Daoy (cell line): ENCODE measurements at places on chromosomes 5 and 9. TPM values are rescaled to one million over a fixed set of nuclear protein-coding genes. Genes with fewer than 3 reads are reported as not detected.
A peak's percentile ranks its signal among the peaks of the same experiment; 100 is the strongest.

GRCh38 chr9:71042448-71042990 lies 78.9 kb downstream of the TRPM3 start:
- DNase-seq: no peak

ACOT12 gene
- not detected in 2 replicates for total RNA-seq

GRCh38 chr5:14082973-14083372 lies 60.2 kb upstream of the TRIO start:
- DNase-seq: no peak

DNA sequence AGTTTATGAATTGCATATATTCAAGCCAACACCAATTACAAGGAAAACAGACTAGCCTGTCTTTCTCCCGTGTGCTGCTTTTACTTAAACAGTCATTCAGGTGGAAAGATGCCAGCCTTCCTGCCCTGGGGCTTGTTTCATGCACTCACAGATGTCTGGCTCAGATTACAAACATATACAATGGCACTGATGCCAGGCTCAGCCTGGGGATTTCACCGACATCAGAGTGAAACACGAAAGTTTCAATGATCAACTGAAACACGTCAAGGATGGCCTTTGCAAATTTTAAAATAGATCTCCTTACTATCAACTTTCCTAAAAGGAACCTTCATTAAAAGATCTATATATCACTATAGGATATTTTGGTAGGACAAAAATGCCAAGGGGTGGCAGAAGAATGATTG lies 1576.5 kb downstream of the EFNA5 start:
- DNase-seq: peak; percentile 78

DNA sequence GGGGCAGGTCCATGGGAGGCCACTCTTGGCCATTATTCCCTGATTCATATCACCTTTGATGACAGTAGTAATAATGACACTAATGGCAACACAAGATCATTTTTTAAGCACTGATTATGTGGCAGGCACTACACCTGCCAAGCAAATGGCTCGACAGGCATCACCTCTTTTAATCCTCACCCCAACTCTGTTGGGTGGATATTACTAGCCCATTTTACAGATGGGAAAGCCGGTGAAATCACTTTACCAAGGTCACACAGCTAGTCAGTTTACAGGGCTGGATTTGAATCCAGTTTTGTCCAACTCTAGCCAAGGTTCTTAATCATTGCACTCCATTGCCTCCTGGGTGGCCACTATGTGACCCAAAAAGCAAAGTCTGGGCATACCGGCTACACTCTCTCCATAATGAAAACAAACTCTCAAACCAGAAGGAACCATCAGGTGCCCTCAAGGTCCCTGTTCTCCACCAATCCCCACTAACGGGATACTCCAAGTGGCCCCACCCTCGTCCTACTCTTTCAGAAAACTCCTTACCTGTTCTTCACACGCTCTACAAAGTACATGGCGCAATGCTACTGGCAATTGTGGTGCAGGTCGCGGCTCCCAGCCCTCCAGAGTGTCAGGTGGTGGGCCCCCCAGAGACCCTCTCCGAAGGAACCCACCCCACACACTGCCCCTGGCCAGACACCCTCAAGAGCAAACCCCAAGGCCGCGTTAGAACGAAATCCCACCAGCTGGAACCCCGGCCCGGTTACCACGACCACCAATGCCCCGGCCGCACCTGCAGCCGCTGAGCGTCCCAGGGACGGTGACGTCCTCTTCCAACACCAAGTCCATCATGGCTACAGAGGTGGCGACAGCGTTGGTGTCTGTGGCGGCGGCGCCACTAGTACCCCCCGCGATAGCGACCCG lies 572 bp downstream of the CDK5RAP2 start:
- peak; percentile 35 for DNase-seq

DNA sequence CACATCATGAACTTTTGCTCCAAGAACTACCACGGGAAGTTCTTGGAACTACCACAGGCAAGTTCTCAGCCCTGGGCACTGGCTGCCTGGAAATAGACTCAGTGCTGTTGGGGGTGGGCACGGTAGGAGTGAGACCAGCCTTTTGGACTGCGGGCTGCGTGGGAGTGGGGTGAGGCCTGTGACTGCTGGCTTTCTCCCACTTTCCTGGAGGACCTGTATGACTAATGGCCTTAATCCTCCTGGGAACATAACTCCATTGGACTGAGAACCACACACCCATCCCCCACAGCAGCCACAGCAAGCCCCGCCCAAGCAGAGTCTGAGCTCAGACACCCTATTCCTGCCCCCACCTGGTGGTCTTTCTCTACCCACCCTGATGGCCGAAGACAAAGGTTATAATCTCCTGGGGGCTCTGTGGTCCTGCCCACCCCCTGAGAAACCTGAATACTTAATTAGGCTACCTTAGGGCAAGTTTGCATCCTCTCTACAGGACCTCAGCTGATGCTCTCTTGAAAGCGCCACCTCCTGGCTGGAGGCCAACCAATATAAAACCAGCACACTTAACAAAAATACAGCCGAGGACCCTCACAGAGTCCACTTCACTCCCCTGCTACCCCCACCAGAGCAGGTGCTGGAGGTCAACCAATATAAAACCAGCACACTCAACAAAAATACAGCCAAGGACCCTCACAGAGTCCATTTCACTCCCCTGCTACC lies 112.6 kb downstream of the CACNA1B start:
- peak; percentile 58 for DNase-seq

GAS1 gene
- total RNA-seq: 11.2 and 14.5 TPM in 2 replicates

DNA sequence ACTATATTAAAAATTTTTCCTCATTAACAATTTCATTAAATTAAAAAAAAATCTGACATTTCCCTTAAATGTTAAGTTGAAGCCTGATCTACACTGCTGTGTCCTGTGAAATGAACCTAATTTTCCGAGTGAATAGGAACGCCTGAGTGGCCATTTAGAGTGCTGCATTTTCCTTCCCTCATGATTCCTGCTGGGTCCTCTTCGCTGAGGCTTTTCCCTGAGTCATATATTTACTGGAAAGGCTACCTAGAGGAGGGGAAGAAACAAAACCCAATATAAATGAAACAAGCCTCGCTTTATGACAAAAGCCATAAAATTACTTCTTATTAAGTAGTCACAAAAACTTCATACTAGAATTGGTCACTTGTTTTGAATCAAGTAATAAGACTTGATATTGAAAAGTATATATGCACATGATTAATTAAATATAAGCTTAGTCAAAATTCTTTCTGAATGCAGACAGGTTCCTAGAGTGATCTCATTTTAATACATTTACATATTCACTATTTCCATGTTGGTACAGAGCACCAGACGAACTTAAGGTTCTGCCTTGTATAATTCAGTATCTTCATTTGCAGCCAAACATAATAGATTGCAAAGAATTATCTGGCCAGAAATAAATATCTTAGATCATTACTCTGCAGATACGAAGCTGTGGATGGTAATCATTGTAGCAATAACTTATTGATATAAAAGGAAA lies 6.3 kb upstream of the ISCA1 start:
- no peak for DNase-seq

GRCh38 chr9:137975936-137976565 lies 98.5 kb downstream of the CACNA1B start:
- no peak for DNase-seq

GRCh38 chr9:83511051-83511450 lies 27.1 kb downstream of the FRMD3 start:
- peak; percentile 18 for DNase-seq

DNA sequence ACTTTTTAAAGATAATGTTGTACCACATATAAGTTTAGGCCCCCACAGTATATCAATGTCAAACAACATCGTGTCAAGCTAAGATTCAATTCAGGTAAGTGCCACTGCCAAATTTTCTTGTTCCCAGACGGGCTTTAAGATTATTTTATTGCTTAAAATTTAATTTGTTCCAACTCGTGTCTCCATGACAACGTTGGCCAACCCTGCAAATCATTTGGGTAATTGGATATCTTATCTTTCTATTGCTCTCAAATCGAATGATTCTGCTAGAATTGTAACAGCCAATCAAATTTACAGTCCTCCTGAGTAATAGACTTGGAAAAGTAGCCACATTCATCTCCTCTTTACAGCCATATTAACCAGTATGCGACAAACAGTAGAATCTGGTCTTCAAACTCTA lies 19.5 kb downstream of the TLE1 start:
- DNase-seq: no peak

GRCh38 chr5:179731791-179732411 lies 721 bp upstream of the MAML1 start:
- peak; percentile 62 for DNase-seq

GRCh38 chr5:178385496-178385890 lies 152.9 kb upstream of the PHYKPL start:
- DNase-seq: peak; percentile 84

GLDC gene
- 4.6 and 16.3 TPM in 2 replicates for total RNA-seq

PCDHB2 gene
- 12.1 and 22.4 TPM in 2 replicates for total RNA-seq

GRCh38 chr5:93430673-93431199 lies 150.3 kb downstream of the NR2F1-AS1 start:
- no peak for DNase-seq
